ENCODE measurements at places on chromosomes 12 and 14.
A peak's percentile ranks its signal among the peaks of the same experiment; 100 is the strongest.

DNA sequence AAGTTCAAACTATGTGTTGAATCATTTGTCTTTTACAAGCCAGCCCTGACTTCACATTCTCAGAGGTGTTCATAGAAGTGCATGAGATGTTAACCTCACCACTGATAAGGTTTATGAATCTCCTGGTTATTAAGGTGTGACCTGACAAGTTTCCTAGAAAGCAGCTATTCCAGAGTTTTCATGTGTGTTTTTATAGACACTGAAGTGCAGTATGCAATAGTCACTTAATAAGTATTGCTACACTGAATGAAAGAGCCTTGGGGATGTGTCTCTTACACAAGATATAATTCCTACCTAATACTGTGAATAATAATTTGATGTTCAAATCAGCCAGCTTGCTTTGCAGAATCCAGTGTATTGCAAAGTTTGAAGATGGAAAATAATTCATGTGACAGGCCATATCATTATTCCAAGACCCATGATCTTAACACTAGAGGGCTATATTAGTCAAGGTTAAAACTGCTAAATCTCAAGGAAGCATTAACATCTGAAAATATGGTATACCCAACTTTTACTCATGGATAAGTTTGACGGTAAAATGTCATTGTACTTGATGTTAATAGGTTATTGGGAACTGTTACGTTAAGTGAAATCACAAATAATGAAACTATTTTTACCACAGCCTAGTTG lies 13.0 kb downstream of the SLC25A3 start:
- DNase-seq: peak; percentile 45

- DNase-seq: no peak
Observed at GRCh38 chr12:2958432-2959191, 585 bp upstream of the TEAD4 start.

GRCh38 chr14:91388551-91388975 lies 29.1 kb downstream of the CCDC88C start:
- DNase-seq: no peak

- no peak for DNase-seq
Observed at GRCh38 chr14:94052199-94052598, 26.1 kb downstream of the OTUB2 start.

- DNase-seq: no peak
Observed at GRCh38 chr14:104596451-104596918, 8.1 kb downstream of the TMEM179 start.

GRCh38 chr12:119864591-119864990 lies 12.5 kb downstream of the CIT start:
- no peak for DNase-seq

DNA sequence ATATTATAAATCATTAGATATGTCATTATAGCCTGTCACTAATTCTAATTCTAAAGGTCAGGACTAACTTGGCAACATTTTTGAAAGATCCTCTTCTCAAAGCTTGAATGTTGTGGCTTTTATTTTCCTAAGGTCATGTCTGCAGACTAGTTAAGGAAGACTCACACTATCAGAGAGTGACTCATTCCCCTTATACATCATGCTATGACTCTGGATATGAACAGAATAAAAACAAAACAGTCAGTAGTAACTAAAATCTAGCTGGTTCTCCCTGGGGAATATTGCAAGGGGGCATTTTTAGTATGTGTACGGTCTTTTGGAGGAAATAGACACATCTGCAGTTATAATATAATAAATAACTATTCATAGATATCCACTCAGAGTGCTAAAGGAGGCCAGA lies 170.6 kb downstream of the SLC2A13 start:
- no peak for DNase-seq

- peak; percentile 46 for DNase-seq
Observed at GRCh38 chr12:110314308-110314707, 33.3 kb downstream of the ATP2A2 start.

DNA sequence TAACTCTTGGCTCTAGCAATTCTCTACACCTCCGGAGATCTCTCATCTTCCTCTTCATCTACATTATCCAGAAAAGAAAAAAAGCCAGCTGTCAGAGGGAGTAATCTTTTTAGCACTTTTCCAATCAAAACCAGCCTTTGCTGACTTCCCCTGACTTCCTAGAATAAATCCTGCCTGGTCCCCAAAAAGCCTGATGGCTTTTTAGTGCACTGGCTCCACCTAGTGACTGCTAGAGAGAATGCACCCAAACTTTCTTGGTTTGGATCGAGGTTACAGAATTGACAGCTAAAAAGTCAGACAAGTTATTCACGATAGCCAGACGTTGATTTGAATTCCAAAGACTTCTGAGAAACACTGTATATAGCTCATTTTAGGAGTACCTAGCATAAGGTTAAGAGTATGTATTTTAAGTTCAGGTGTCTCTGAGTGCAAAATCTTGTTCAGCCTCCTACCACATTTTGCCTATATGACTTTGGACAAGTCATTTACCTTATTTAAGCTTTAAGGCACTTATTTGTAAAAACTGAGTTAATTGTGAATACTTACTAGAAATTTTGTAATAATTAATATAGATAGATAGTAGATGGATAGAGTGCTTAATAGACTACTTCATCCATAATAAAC lies 185.7 kb upstream of the GRIN2B start:
- peak; percentile 68 for DNase-seq

GRCh38 chr14:76958980-76959710 lies 69.4 kb downstream of the IRF2BPL start:
- DNase-seq: no peak

DNA sequence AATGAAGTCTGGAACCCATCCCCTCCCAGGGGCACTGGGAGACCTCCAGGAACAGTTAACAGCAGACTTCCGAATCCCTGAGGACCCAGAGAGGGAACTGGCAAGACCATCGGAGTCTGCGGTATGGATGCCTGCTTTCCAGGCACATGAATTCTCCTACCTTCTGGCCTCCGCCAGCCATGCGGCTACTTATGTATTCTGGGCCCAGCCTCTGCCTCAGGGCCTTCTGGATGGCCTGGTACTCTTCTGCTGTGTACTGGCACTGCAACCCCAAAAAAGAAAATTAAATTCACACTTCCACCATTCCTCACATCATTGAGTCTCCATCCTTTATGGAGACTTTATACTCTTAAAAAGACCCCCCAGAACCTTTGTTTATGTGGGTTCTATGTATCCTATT lies 18.4 kb downstream of the RAD52 start:
- no peak for DNase-seq

DNA sequence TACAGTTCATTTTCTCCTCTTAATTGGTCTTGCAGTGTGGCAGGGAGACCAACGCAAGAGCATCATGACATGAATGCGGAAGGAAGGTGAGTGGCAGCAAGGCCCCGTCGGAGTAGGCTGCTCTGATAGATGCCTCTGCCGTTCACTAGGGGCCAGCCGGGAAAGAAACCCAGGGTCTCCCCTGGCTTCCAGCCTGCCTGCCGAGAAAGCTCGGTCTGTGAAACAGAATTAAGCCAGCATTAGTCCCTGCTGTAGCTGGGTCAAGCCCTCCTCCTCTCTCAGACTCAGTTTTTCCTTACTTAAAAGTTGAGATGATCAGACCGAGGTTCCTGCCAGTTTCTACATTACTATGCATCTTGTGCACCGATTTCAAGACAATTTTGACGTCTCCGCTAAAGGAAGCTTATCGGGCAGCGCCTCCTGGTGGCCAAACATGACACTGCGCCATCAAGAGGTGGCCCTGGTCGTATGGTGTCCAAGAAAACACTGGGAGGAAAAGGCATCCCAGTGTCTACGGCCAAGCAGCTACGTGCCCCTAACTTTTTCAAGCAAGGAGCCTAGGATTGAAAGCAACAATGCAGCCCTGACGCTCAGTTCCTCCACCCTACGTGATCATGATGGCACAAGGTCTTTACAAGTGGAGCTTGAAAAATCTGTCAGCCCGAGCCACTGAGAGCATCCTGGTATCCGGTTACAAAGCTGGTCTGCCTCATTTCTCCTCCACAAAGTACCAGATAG lies 131.6 kb downstream of the KSR2 start:
- DNase-seq: peak; percentile 80

DNA sequence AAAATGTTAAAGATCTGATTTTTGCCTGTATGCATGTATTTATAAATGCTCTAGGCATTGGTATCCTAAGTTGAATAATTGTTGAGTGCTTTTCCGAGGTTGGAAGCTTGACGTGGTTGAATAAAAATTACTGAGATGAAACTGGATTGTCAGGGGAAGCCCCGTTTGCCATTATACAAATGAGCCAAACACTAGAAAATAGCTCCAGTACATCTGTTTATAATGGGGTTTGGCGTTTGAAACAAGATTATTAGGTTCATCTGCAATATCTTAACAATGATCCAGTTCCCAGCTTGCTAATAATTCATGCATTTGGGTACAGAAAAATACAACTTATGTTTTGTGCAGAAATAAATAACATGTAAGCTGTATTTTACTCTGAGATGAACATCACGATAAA lies 789.6 kb downstream of the GALC start:
- no peak for DNase-seq

- DNase-seq: peak; percentile 79
Observed at GRCh38 chr12:47397664-47398281, 308.1 kb downstream of the RPAP3 start.

GRCh38 chr12:125263385-125263784 lies 198.2 kb downstream of the AACS start:
- peak; percentile 12 for DNase-seq

GRCh38 chr12:45863332-45863731 lies 127.0 kb downstream of the SCAF11 start:
- DNase-seq: no peak

DNA sequence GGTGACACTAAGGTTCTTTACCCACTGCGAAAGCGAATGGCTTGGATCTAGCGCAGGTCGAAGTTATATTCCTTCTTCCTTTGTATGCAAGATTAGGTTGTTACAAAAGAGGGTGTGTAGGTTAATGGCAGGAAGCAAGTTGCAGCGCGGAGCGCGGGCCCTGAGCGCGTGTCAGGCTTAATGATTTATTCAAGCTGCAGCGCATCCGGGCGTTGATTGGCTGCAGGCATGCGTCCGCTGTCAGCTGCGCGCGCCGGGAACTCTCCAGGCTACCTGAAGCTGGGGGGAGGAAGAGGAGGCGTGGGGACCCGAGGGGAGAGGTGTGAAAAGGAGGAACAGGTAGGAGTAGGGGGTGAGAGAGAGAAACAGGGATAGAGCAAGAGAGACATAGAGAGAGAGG lies 7.4 kb downstream of the ASCL1 start:
- no peak for DNase-seq

DNA sequence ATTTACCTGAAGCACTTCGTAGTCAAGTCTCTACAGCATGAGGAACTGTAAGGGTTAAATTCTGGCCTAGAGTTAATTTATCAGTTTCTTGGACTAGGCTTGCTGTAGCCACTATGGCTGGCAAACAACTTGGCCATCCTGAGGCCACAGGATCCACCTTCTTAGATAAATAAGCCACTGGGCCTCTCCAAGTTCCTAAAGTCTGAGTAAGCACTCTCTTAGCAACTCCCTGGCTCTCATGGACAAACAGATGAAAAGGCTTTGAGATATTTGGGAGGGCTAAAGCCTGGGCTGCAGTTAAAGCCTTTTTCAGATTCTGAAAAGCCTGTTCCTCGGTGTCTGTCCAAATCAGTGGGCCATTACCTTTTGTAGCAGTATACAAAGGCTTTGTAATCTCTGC lies 675.0 kb downstream of the TMEM121 start:
- DNase-seq: no peak
